ENCODE measurements at places on chromosomes 3 and 15.
A peak's percentile ranks its signal among the peaks of the same experiment; 100 is the strongest.

DNA sequence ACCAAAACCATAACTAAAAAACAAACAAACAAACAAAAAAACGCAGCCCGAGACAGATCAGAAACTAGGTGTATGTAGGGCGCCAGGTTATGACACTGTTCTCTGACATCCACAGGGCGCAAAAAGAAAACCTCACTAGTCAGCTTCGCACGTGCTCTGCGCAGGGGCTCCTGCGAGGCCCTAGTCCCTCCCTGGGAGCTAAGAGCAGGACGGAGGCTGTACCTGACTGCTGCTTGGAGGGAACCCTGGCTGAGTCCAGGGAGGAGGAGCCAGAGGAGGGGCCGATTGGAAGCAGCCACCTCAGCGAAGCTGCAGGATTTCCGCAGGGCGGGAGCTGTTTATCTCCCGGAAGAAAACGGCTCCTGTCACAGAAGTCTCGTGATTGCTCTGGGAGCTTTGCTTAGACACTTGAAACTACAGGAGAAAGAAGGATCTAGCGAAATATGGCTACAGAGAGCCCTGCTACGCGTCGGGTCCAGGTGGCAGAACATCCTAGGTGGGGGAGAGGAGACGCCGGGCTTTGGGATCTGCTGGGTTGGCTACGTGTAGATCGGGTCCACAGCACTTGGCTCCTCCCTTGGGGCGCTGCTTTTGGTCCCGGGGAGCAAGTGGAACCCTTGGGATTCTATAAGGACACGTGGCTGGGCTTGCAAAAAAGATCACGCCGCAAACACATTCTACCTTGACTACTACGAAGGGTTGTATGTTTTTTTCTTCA is at the start of gene GALK2:
TSS of gene GALK2 (plus strand) at position 368 of the 718 bp plus-strand sequence. CDS start at position 444, 76 bp downstream.
- DNase-seq, result peak; percentile 92

- no peak for DNase-seq
Measured at GRCh38 chr15:101019366-101019896, 100.3 kb downstream of the LRRK1 start.

GRCh38 chr3:154886437-154886836 is 193.7 kb upstream of the MME start:
- DNase-seq, result no peak

DNA sequence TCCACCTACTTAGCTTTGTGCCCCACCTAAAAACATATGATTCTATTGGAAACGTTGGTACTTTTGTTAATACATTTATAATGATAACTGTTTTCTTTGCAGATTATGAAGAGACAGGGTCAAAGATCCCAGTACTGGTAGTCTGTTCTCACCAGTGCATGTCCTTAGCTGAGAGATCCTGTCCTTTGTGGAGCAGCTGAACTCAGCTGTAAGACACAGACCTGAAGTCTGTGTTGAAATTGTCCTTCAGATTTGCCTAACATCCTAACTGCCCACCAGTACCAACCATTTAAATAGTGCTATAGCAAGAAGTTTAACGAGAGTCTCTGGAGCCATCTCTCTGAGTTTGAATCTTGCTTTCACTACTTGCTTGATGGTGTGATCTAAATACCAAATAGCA is 398.7 kb downstream of the FEZF2 start:
- DNase-seq, result no peak

DNA sequence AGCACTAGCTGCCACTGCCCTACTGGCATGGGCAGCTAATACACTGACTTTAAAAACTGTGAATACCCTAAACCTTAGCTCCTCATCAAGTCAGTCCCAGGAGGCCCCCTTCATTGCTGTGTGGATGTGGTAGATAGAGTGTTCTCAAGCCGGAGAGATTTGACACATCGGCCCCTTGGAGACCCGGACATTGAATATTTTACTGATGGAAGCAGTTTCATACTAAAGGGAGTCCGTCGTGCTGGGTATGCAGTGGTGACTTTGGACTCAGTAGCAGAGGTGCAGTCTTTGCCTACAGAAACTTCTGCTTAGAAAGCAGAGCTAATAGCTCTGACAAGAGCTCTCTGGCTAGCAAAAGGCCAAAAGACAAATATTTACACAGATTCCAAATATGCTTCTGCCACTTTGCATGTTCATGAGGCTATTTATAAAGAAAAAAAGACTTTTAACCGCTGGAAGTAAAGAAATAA is 17.5 kb downstream of the CCR4 start:
- no peak for DNase-seq

GRCh38 chr3:105493305-105493892 is 126.7 kb downstream of the ALCAM start:
- no peak for DNase-seq

DNA sequence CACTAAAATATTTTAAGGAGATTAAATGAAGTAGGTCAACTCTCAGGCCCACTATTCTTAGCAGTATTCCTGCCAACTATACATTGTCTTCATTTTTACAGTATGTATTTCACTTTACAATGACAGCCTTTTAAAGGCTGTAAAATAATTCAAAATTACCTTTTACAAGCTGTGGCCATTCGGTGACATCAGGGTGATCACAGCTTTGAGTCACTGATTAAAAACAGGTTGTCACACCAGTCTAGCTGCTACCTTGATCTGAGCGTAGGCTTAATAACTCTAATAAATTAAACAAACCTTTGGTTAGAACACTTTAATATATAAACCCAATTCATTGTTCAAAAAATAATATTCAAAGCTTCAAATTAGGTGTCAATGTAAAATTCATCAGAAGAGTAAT is 29.9 kb downstream of the UBE3A start:
- DNase-seq, result no peak

DNA sequence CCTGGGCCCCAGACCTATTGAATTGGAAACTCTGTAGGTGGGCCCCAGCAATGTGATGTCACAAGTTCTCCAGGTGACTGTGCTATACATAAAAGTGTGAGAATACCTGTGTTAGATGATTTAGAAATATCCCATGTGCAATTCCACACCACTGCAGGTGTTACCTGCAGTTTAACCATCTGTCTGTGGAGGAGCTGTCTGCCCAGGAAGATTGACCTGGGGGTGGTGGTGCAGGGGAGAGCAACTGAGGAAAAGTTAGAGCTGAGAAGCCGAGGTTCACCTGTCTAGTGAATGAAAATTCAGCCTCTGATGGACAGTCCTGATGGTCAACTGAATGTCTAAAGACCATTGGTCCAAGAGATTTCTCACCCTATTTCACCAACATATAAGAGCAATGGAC is 132.2 kb upstream of the SLC24A5 start:
- DNase-seq, result no peak

DNA sequence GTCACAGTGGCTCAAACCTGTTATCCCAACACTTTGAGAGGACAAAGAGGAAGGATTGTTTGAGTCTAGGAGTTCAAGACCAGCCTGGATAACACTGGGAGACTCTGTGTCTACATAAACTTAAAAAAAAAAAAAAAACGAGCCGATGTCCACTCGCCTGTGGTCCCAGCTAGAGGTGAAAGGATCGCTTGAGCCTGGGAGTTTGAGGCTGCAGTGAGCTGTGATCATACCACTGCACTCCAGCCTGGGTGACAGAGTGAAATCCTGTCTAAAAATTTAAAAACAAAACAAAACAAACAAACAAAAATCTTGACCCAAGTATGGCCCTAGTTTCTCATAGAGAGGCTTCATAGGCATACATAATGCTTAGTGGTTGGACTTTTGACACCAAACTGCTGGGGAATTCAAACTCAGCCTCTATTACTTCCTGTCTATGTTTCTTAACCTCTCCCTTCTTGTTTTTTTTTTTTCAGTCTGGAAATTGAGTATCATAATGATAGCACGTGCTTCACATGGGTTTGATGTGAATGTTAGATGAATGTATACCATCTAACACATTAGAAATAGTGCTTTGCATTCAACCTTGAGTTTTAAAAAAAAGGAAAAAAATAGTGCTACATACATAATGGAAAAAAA is 46.4 kb upstream of the CAPN7 start:
- no peak for DNase-seq

- DNase-seq, result no peak
Measured at GRCh38 chr3:115245438-115245837, 98.3 kb upstream of the ZBTB20 start.

DNA sequence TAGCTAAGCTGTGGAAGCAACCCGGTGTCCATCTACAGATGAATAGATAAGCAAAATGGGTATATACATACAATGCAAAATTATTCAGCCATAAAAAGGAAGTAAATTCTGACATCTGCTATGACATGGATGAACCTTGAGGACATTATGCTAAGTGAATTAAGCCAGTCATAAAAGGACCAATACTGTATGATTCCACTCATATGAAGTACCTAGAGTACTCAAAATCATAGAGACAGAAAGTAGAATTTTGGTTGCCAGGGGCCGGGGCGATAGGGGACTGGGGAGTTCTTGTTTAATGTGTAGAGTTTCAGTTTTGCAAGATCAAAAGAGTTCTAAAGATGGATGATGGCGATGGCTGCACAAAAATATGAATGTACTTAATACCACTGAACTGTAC is 10.3 kb downstream of the EID1 start:
- DNase-seq, result no peak

DNA sequence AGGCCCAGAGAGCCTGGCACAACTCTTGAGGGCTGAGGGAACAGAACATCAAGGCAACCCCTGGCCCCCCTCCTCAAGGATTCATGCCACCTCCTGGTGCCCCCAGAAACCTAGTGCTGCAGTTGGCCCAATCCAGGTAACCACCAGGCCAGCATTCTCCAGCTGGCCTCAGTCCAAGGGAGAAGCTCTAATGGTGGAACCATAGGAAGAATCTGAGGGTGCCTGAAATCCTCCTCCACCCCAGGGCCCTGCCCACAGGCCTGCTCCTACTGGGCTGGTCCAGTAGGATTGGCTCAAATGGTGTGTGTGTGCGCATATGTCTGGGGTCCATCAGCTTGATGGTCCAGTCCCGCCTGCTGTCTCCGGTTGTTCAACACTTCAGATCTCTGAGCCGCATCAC is 7.7 kb downstream of the HYAL2 start:
- DNase-seq, result no peak

DNA sequence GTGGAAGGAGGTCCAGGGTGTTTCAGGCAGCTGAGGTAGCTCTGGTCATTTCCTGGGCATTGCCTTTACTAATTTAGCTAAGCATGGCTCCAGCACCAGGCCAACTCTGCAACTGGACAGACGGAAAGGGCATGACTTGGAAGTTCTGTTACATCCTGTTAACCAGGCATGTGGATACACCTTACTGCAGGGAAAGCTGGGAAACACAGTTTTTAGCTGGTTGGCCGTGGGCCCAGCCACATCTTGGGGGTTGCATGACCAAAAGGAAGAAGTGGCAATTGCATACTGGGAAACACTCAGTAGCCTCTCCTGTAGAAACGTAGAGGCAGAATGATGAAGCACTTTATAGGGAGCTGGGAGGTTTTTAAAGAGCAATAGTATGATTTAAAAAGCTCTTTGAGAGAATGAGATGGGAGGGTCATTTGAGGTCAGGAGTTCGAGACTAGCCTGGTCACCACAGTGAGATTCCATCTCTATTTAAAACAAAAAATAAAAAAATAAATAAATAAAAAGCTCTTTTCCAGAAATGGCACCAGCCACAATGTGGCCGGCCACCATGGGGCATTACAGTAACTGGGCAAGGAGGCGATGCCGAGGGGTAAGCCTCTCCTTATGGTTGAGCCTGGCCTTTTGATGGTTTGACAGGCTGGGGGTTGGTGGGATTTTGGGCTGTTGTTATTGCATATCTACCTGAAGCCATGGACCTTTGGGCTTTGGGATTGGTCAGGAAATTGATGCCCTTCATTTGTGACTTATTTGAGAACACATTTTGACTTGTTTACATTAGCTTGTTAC is 28.6 kb downstream of the TRAK1 start:
- DNase-seq, result no peak

GRCh38 chr3:40951636-40952035 is 247.7 kb upstream of the CTNNB1 start:
- DNase-seq, result no peak

- no peak for DNase-seq
Measured at GRCh38 chr15:27427276-27427675, 456.3 kb downstream of the GABRG3 start.

DNA sequence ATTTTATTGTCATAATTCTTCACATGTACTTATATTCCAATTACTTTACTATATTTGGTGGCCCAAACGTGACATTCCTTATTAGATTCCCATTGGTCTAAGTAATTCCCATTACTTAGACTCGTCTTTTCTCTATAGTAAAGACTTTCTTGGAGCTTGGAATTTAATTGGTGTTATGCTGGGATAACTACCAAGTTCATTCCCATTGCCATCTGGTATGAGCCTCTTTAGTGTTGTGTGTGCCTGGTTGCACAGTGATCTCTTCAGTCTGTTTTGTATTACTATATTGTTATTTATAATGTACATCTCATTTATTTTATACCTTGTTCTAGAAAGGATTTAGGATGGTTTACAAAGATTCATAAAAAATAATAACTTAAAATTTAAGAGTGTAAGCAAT is 27.8 kb downstream of the TMEM108 start:
- DNase-seq, result no peak

GRCh38 chr3:37825744-37826400 is 35.8 kb upstream of the CTDSPL start:
- DNase-seq, result no peak

DNA sequence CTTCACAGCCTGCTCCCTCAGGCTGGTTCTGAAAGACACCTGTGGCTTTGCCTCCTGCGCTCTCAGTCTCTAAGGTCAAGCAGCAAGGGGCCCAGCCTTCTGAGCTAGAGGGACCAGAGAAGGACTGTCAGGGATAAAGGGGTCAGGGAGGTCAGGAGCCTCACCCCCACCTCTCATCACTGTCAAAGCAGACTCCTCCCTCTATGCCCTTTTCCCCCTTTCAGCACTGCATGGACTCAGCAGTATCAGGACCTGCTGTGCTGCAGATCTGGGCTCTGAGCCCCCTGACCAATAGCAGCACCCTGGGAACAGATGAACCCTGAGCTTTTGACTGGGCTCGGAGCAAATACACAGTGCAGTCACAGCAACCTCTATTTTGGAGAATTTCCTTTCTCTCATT is 3.2 kb upstream of the BMF start:
- no peak for DNase-seq

DNA sequence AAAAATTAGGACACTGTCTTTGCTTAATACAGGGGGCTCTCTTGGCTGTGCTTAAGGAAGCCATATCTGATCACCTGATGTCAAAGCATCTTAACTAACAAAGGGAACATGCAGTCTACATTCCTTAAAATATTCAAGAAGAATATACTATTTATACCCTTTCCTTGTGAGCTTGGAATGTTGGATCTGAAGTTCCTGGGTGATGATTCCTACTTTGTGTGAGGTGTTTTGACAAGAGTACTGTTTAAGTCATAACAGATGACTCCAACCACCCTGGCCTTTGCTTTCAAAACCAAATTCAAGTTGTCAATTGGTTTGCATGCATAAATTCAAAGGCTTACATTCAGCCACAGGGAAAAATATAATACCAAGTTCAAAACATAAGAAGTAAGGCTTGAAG is 862.7 kb upstream of the SEMA6D start:
- no peak for DNase-seq

DNA sequence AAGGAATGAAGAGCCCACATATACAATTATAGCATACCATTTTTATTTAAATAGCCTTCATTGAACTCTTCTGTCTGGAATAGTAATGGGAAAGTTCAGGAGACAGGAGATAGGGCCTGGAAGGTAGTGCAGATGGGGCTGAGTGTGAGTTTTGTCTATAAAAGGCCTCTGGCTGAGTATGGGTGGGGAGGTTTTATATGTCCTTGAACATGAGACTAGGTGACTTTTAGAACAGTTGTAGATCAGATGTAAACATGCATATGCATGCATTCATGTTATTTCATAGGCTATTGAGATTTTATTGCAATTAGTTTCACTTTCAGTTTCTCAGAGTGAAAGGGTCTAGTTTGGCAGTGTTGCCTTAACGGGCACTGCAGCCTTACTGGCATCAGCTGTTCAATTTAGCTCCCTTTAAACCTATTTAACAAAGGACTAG is 27.1 kb downstream of the CGGBP1 start:
- no peak for DNase-seq

Data from upper lobe of right lung (tissue), 1 donor.